Stimulated activated CD4-positive, alpha-beta T cell treated with anti-CD3 and anti-CD28 coated beads, Interleukin-12 subunit alpha, Interleukin-12 subunit beta, amount 100 ng/mL, for 4 hours (primary cell): ENCODE measurements at places on chromosomes 16 and 17.

GRCh38 chr17:10022416-10022815 is 117.3 kb upstream of the RCVRN start:
- DNase-seq: no peak

GRCh38 chr16:2799859-2800226 is 1.6 kb downstream of the PRSS41 start:
- DNase-seq: no peak

DNA sequence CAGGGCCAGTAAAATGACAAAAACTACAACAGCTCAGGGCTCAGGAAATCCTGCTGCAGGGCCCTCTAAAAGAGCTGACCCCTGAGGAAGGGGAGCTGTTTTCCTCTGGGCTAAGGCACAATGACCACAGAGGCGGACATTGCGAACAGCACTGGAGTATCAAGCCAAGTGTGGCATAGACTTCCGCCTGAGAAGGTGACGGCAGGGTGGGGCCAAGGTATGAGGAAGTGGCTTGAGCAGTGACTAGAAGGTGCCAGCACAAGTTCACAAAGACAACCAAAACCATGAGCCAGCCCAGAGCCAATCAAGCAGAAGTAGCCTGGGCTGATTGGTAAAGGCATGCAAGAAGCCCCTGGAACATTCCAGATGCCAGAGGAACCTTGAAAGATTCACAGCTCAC is 13.9 kb downstream of the ERN2 start:
- no peak for DNase-seq

- peak; percentile 53 for DNase-seq
Measured at GRCh38 chr17:75130632-75131277, 787 bp downstream of the NT5C start.

GRCh38 chr16:14486520-14487303 is 143.3 kb downstream of the PARN start:
- no peak for DNase-seq

GRCh38 chr16:2208308-2208707 is 2.4 kb downstream of the BRICD5 start:
- DNase-seq: no peak

DNA sequence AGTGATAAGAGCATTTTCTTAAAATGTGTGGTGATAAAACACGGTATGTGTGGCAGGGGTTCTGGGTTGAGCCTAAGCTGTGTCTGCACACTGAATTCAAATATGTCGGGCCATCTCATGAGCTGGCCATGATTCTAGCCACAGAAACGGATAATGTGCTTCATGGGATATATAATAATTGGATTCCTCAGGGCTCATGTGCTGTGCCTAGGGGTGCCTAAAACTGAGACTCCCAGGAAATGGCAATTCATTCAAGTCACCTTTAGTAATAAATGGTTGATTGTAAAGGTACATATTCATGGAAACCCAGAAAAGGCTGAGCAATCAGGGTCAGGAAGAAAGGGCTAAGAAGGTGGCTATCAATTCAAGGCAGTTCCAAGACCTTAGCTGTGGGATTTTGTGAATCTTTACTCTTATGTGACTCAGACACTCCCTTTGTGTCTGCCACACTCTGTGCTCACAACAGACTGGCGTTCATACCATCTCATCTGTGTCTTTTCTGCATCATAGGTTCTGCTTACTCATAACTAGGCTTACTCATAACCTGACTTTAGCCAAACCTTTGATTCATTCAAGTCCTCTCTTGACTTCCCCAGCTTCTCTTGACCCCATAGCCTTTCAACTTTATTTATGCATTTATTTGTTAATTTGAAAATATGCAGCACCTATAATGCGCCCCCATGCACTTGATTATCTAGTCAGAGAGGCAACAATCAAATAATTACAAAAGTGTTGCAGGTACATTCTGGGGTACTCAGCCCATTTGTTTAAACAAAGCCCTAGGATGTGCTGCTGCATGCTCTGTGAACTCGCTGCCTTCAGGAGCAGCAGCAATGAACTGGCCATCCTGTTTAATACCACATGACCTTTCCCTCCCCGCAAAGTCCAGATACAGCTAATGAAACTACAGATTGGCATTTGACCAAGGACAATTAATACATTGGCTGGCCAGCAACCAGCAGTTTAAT is 28.4 kb upstream of the MED13 start:
- DNase-seq: no peak

- no peak for DNase-seq
Measured at GRCh38 chr17:78724544-78724943, 57.5 kb downstream of the CYTH1 start.

- DNase-seq: no peak
Measured at GRCh38 chr17:30433514-30433913, 43.7 kb upstream of the GOSR1 start.

DNA sequence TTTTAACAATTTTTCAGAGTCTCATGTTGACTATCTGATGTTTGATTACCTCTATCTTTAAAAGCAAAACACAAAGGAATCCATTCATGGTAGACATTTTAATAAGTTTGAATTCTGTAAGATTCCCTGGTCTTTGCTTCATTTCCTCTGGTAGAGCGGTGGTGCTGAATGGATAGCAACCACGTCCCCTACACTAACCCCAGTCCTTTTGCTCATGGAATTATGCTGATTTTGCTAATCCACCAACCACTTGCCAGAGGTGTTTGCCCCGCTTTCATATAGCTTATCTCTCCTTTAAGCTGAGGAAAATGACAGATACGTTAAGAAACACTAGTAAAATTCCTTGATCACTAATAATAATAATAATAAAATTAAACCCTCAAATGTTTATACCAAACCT is 9.5 kb downstream of the KCNJ16 start:
- no peak for DNase-seq

GRCh38 chr17:83203073-83203471 is 123.7 kb downstream of the METRNL start:
- DNase-seq: no peak

DNA sequence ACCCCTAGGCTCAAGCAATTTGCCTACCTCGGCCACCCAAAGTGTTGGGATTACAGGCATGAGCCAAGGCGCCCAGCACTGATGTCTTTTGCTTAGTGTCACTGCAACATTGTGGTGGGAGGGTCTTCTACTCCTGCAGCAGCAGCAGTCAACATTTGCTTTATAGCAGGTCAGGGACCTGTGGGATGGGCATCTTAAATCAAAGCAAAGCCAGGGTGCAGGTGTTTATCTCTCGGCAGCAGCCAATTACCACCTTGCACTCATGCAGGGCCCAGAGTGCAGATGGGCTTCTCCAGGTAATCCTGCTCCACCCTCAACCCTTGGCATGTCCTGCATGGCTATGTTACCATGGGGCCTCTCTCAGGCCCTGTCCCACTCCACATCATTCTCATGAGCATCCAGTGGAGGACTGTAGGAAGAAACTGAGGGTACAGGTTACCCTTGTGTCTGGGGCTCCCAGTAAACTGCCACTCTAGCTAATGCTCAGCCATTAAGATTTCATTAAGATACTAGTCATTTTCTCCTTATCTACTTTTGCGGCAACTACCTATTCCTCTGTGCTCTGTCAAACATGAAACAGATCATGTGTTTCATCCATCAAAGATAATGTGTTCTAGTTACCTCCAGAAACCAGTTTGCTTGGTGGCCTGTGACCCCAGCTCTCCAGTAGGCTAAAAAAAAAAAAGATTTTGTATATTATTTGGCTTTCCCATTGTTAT is 16.8 kb downstream of the ADGRG5 start:
- no peak for DNase-seq

DNA sequence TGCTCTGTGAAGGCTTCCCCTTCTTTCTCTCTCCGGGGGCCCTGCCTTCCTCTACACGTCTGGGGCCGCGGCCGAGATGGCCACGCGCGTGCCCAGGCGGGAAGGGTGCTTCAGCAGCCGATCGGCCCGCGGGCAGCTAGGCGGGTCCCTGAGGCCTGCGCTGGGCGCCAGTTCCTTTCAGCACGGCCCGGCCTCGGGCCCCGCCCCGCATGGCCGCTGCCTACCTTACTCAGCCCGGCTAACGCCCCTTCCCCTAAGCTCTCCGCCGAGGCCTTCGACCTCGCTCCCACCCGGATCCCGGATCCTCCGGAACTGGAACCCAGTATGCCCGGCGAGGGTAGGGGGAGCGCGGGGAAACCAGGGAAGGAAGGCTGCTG is 335 bp downstream of the TMEM11 start:
- no peak for DNase-seq

DNA sequence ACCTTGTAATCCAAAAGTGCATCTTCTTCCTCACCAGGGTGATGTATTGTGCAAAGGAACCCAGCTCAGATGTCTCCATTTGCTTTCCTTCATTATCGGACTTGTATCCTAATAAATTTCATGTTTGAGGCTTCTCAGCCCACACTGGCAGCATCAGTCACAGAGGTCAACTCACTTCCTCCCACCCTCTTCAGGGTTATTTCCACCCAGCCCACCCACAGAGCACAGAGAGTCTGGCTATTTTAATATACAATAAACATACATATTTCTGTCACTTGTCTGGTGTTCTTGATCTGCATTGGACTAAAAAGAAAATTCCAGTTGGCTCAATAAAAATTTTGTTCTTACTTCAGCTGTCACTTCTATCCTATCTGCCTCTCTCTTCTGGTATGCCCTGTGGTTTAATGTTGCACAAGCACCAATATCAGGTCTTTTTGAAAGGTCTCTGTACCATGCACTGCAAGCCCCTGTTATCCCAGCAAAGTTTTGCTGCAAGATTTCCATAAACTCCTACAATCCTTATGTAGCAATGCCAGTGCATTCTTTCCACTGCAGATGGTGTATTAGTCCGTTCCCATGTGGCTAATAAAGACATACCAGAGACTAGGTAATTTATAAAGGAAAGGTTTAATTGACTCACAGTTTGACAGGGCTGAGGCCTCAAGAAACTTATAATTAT is 201.8 kb downstream of the CDH11 start:
- DNase-seq: no peak

DNA sequence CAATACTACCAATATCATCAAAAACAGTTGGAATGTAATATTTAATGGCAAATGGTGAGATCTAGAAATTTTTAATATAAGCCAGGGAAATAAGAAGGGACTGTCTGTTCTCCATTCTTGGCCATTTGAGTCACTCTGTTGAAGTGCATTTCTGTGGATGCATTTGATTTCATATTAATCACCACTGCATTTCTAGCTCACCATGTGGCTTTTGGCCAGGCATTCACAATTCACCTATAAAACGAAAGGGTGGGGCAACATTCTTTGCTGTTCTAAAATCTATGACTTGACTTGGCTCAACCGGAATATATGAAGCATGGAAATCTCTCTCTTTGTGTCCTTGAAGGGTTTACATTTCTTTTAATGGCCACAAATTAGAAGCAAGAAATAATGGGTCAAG is 483.0 kb downstream of the SLC39A11 start:
- DNase-seq: no peak

DNA sequence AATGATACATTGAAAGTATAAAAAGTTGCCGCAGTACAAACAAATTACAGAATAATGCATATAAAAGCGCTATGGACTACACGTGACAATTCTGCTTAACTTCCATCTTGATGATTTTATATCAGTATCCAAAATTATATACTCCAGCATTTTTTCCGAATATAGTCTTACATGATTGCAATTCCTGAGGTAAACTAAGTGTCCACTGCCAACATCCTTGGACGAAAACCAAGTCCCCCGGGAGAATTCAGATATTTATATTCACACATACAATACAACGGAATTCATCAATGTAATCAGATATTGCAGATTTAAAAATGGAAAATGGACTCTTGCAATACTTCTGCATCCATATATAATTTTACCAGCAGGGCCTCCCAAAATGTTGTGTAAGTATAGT is 8.9 kb upstream of the MYH11 start:
- DNase-seq: no peak

- DNase-seq: no peak
Measured at GRCh38 chr17:81034168-81034777, 678 bp upstream of the BAIAP2 start.

DNA sequence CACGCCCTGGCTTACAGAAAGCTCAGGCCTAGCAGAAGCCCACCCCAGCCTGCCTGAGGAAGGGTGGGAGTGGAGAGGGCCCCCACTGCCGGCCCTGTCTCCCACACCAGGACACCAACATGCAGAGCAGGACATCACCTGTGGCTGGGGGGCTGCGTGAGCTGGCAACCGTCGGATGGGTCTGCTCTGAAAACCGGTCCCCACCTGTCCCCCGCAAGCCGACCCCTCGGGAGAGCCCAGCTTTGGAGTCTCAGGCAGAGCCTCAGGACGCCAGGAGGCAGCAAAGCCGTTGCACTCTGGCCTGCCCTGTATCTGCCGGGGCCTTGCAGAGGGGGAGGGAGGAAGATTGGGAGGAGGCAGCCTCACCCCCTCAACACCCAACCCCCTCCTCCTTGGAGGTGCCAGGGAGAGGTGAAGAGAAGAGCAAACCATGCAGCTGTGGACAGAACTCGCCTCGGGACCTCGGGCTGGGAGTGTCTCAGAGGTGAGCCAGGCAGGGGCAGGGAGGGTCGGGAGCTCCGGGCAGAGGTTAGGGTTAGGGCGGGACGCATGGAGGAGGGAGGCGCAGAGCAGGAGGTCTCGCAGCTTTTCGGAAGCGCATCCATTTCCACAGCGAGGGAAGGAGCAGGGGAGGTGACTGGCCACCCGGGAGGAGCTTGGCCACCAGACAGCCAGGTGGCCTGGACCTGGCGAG is 30.4 kb upstream of the ZC3H18 start:
- DNase-seq: no peak

GRCh38 chr17:22717211-22717610 is 1024.9 kb downstream of the KCNJ18 start:
- no peak for DNase-seq

DNA sequence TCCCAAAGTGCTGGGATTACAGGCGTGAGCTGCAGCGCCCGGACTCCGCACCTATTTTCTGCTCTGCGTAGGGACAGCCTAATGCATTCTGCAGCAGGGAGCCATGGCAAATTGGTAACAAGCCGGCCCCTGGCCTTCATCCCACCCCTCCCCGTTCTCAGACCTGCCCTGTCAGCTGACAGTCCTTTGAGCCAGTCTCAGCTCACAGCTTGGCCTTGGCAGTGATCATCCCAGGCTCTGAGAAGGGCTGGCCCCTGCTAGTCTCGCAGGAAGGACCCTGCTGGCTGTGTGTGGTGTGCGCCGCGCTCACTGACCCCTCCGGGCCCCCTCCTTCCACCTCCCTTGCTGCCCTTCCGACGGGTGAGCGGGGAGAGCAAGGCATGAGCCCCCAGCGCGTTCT is 10.3 kb upstream of the NPTX1 start:
- no peak for DNase-seq

DNA sequence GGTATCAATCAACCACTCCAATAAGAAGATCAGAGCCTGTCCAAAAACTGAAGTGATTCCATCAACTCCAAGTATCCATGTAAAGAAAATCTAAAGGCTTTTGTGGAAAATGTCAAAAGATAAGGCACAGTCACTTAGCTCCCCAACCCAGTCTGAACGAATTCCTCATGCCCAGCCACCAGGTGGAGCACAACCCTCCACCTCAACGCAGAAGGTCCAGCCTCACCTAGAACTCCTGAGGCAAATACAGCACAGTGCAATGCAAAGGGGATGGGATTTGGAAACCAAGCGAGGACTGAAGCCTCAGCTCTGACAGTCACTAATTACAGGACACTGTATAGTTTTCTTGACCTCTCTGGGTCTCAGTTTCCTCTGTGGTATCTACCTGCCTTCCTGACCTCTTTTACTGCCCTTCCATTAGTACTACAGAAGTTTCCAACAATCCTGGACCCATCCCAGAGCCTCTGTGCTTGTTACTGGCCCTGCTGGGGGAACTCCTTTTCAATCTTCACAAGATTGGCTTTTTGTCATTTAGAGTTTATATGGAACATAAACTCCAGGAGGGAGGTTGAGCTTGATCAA is 2.0 kb downstream of the NCBP3 start:
- peak; percentile 40 for DNase-seq
